ENCODE measurements at places on chromosomes 3 and 15.

DNA sequence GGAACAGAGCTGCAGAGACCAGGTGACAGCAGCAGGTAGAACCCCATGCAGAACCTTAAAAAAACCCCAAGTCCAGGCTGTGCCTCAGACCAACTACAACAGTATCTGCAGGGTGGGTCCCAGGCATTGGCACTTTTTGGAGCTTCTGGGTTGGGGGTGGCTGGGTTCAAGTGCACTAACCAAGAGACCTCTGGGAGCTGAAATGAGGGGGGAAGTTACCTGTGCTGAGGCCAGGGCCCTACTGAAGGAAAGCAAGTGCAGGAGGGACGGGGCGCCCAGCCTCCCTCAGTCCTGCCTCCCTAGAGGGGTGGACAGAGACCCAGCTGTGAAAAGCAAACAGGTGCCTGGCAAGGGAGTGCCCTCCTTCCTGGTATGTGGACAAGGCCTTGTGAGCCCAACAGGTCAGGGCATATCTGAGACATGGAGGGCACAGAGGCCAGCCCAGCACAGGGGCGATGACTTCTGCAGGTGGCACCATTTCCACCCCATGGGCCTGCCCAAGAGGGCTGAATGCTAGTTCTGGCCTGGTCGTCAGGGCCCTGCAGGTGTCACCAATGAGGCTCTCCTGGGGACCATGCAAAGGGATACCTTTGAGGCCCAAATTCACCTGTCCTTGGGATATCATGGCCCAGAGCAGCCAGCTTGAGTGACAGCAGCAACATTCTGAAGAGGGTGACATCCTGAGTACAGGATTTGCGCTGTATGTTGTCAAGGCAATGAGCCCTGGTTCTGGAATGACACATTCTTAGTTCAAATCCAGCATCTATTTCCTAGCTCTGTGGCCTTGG is 18.7 kb downstream of the CTSH start:
- DNase-seq: no peak

DNA sequence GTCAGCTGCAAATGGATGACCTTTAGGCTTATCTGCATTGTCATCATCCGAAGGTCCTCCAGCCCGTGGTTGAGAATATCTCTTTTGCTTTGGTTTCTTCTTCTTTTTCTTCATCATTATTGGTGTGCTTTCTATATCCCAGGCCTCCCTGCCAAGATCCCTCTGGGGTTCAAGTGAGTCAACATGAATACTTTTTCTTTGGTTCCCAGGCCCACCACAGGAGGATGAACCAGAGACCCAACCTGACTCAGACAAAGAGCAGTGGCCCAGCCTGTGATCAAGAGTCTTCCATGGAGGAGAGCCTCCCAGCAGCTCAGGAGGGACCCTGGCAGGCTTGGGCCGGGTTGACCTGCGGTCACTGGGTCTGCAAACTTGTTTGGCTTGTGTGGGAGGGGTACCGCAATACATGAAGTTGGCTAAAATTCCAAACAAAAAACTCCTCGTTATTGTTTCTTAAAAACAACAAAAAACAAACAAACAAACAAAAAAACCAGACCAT is 104.2 kb downstream of the MAP4 start:
- DNase-seq: no peak

GRCh38 chr3:24012589-24013269 is 67.6 kb downstream of the NR1D2 start:
- no peak for DNase-seq

- no peak for DNase-seq
These were observed 65.5 kb downstream of the CCR4 start for GRCh38 chr3:33016846-33017405.

- DNase-seq: no peak
These were observed 232.9 kb downstream of the TJP1 start for GRCh38 chr15:29589416-29589815.

DNA sequence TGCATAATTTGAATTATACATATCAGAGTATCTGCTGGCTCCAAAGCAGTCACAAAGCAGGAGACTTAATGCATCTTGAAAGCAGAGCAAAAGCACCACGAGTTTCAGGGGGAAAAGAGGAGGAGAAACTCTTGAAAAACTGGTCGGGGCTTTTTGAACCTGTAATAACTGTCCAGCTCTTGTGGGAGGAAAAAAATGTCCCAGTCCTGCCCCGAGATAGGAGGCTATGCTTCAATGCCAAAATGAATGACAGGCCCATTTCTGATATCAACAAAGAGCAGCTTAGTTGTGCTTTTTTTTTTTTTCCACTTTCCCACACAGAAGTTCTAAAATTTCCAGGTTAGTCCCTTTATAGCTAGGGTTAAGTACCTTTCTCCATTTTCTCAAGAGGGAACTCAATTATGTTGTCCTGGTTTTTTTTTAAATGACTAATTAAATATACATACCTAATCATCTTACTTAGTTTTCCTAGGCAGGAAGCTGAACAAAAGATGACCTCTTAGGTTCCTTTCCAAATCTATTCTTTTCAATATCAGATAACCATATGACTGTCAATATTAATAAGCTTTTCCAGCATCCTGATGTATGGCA is 120.2 kb downstream of the TFDP2 start:
- no peak for DNase-seq

- no peak for DNase-seq
These were observed 38.1 kb downstream of the FOXL2 start for GRCh38 chr3:138908846-138909245.

- DNase-seq: no peak
These were observed 27.7 kb upstream of the SSR3 start for GRCh38 chr3:156582532-156583183.

DNA sequence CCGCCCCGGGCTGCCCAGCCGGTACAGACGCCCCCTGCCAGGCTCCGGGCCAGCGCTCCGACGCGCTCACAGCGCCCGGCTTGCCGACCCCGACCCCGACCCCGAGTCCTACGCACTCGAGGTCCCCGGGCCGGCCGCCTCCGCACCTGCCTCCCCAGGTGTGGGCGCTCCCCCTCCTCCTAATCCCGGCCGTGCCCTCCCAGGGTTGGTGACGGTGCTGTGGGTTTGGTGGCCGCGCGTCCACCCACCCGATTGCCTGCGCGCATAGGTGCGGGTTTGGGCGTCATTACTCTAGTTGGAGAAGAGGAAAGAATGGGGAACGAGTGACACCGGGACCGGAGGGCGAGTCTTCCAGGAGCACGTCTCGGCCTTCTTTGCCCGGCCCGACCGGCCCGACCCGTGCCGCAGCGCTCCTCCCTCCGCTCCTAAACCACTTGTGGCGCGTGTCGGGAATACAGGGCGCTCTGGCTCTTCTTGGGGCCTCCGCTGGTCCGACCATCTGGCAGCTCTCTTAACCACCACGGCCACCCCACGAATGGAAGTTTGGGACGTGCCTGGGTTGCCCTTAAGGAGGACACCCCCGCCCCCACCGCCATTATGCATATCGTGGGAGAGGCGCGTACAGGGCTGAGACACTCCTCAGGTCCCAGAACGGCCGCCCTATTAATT is 810 bp upstream of the THRB start:
- DNase-seq: no peak

DNA sequence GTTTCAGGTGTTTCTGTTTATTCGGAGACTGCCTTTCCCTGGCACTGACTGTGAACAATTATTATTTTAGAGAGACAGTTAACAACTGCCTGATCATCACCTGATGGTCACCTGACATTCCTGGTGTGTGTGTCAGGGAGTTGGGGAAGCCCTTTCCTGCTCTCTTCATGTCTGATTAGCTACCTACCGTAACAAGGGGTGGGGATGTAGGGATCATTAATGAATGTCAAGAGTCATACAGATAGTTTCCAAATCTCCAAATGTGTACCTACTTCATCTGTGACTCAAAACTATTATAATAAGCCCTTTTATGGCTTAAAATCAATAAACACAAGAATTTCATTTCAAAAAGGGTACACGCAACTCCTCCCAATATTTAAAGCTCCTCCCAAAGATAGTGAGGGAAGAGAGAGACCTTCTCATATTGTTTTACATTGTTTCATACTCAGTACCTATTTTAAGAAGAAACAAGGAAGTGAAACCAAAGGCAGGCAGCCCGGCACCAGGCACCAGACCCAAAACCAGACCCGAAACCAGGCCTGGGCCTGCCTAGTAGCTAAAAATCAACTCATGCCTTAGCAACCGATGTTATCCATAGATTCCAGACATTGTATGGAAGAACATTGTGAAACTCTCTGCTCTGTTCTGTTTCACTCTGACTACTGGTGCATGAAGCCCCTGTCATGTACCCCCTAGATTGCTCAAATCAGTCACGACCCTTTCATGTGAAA is 844.9 kb upstream of the ALCAM start:
- no peak for DNase-seq

GRCh38 chr3:127445581-127446343 is 144.8 kb downstream of the TPRA1 start:
- no peak for DNase-seq

- no peak for DNase-seq
These were observed 31.9 kb upstream of the IGF1R start for GRCh38 chr15:98616397-98616796.

- DNase-seq: no peak
These were observed 19.5 kb upstream of the CDCP1 start for GRCh38 chr3:45165497-45166283.

GRCh38 chr3:46163556-46164041 is 44.5 kb downstream of the CCR1 start:
- no peak for DNase-seq

- DNase-seq: no peak
These were observed 783.1 kb downstream of the GBE1 start for GRCh38 chr3:80978216-80978969.

- DNase-seq: no peak
These were observed 594 bp upstream of the ICE2 start for GRCh38 chr15:60479361-60480110.

DNA sequence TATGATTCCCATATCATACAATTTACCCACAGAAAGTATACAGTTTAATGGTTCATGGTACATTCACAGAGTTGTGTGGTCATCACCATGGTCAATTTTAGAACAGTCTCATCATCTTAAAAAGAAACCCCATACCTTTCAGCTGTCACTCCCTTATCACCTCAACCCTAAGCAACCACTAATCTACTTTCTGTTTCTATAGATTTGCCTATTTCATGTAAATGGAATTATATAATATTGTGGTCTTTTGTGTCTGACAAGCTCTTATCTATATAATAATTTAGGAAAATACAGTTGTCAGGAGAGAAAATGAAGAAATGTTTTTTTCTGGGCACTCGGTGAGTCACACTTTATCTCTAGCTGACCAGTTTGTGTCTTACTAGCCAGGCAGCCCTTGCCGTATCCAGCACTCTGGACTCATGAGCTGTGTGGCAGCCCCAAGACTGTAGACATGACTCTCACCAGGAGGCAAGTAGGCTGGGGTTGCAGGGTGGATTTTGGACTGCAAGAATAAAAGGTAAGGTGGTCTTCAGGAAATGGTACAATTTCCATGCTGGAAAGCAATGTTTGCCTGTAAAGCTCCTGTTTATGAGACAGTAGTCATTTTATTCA is 234.6 kb downstream of the THRB start:
- no peak for DNase-seq

GRCh38 chr3:59450437-59450836 is 400.6 kb upstream of the CFAP20DC start:
- DNase-seq: no peak

GRCh38 chr3:135897715-135898114 is 67.8 kb upstream of the PPP2R3A start:
- no peak for DNase-seq

- DNase-seq: no peak
These were observed 49.9 kb downstream of the IGSF11 start for GRCh38 chr3:118984699-118985098.

GRCh38 chr3:197298945-197299854 is 788 bp upstream of the DLG1 start:
- peak; percentile 35 for DNase-seq

DNA sequence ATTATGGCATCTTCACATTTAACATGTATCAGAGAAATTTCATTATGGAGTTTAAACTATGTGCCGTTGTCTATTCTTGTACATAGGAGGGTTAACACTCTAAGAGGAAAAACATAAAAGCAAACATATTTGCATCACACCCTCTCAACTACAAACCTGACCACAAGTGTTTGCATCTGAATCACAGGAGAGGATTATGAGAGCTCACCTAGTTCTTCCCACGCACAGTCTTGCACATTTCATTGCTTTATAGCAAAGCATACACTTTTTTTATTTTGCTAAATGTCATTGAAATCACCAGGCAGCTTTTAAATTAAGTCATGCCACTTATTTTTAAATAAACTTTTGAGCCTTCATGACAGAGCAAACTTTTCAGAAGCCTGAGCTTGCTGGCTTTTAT is 12.5 kb downstream of the TRAT1 start:
- DNase-seq: no peak

DNA sequence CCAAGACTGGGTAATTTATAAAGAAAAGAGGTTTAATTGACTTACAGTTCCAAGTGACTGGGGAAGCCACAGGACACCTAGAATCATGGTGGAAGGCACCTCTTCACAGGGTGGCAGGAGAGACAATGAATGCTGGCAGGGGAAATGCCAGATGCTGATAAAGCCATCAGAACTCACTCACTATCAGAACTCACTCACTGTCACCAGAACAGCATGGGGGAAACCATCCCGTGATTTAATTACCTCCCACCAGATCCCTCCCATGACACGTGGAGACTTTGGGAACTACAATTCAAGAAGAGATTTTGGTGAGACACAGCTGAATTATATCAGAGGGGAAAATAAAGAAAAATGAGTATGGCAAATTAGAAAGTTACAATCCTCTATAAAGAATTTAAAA is 310.9 kb downstream of the BCHE start:
- no peak for DNase-seq

GRCh38 chr15:89139613-89140499 is 51.6 kb downstream of the ABHD2 start:
- DNase-seq: no peak

GRCh38 chr3:57252404-57252803 is 24.9 kb downstream of the APPL1 start:
- DNase-seq: no peak

DNA sequence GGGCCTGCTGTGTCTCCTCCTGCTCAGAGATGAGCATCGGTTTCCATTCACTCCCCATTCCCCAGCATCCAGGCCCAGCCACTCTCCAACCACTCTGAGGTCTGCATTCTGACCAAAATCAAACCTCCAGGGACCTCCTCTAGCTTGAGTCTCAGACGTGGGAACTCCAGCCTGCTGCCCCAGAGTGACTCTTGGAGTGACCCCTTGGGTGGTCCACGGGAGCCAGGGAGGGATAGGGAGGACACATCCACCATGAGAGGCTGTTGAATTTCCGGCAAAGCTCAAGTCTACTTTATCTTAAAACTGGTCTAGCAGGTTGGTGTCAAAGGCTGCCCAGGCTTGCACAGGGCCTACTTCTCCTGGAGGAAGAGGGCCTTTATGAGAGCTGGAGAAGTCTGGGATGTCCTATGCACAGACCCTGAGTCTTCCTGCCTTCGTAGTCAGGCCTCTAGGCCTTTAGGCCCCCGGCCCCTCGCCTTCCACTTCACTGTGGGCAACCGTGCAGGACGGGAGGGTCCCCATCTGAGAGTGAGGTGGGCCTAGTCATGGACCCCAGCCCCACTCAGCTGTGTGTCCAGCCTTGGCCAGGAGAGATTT is 8.9 kb downstream of the CISH start:
- peak; percentile 6 for DNase-seq

Data from DMS153 (cell line).